ENCODE measurements at places on chromosomes 7 and 10.

- no peak for DNase-seq
Measured at GRCh38 chr7:871900-872537, 4.3 kb upstream of the GET4 start.

GRCh38 chr7:124413029-124413428, 352.6 kb downstream of the GPR37 start:
- DNase-seq, result no peak

- DNase-seq, result no peak
Measured at GRCh38 chr7:1101563-1102431, 13.9 kb downstream of the GPER1 start.

- peak; percentile 87 for DNase-seq
Measured at GRCh38 chr10:86755740-86756510, 494 bp upstream of the BMPR1A start.

DNA sequence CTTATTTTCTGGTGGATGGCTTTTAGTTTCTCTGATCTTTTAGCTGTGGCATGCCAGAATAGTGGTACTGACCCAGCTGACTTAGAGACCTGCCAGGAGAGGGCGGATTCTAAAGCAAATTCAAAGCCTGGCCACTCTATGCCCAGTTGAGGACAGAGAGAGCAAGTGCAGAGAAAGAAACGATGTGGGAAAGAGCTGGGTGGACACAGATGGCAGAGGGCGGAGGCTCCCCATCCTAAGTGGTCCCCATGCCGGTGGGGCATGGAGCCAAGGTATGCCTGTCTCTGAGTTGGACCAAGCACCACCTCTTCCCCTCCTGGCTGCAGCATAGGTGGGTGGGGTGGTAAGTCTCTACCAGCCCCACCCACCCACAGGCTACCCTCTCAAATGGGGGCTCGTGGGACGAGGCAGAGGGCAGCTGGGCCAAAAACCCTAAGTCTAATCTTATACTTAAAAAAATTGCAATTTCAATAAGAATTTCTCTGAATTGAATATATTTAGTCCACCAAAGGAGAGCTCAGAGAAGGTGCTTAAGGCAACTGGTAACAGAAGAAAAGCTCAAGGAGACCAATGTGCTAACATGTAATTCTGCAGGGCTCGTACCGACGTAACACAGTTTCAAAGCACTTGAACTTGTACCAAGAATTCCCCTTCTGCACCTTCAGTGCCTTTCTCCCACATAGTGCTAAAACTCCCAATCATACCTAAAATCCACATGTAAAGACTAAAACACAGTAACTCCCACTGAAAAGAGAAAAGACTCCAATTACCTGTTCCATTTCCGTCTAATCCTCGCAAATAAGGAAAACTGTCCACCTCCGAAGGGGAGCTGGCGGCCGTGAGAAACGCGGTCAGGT, 85.7 kb upstream of the NMT2 start:
- DNase-seq, result no peak

- peak; percentile 27 for DNase-seq
Measured at GRCh38 chr10:13340626-13341376, 7.3 kb downstream of the SEPHS1 start.

- DNase-seq, result no peak
Measured at GRCh38 chr10:118805146-118805545, 50.4 kb upstream of the CACUL1 start.

DNA sequence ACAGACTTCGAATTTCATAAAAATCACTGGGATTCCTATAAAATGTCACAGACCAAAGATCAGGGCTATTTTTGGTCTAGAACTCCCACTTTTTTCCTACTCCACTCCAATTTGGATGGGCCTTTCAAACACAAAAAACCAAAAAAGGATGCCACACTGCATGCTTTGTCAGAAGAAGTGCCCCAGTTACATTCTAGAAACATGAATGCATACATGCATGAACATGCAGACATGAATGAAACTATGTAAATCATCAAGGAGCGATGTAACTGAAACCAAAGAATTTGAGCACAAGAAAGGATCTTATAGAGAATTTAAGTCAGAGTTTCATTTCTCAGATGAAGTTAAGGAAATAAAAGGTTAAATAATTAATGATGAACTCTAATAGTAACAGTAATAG, 31.8 kb upstream of the FAM133B start:
- no peak for DNase-seq

DNA sequence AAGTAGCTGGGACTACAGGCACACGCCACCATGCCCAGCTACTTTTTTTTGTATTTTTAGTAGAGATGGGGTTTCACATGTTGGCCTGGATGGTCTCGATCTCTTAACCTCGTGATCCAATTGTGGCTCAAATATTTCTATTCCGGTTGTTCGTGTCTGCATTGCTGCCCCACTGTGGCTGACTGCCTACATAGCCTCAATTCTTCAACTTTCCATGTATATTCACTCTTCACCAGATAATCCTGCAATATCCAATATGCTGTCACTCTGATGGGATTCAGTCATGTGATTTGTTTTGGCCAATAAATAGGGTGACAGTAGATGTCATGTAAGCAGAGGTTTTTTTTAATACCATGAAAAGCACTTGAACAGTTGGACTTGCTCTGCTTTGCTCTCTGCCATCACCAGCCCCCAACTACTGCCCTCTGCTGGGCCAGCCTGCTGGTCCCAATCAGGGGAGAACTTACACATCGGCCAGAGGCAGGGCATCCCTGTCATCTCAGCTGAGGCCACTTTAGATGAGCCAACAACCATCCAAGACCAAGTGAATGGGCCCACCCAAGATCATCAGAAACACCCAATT, 56.7 kb downstream of the NSUN6 start:
- DNase-seq, result peak; percentile 11

DNA sequence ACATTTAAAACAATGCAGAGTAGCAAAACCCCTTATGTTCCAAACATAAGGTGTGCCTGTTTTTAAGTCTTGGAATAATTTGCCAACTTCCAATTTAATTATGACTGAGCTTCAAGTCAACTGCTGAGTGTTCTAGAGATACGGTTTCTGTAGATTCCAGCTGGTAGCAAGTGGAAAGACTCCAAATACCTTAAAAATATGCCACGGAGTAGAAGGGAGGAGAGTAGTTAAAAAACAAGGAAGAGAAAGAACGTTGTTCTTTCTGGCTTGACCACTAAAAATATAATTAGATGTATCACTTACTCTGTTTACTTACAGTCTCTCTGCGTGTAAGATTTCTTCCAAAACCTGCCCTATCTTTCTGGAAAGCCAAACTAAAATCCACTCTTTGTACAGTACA, 24.5 kb upstream of the ABLIM1 start:
- no peak for DNase-seq

DNA sequence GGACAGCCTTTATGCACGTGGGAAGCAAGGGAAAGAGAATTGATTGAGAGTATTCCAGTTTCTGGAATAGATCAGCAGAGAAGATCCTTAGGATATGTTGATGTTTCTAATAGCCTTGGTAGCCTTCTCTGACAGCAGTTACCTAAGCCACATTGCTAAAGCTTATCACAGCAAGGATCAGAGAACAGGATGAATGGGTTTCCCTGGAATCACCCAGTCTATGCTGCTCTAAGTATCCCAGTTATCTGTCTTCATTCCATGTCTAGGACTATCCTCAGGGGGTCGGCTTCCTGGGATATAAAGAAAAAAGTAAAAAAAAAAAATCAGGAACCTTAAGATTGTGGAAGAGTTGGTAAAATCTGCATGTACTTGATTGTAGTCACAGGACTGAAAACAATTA, 352.0 kb upstream of the AKR1E2 start:
- no peak for DNase-seq

DNA sequence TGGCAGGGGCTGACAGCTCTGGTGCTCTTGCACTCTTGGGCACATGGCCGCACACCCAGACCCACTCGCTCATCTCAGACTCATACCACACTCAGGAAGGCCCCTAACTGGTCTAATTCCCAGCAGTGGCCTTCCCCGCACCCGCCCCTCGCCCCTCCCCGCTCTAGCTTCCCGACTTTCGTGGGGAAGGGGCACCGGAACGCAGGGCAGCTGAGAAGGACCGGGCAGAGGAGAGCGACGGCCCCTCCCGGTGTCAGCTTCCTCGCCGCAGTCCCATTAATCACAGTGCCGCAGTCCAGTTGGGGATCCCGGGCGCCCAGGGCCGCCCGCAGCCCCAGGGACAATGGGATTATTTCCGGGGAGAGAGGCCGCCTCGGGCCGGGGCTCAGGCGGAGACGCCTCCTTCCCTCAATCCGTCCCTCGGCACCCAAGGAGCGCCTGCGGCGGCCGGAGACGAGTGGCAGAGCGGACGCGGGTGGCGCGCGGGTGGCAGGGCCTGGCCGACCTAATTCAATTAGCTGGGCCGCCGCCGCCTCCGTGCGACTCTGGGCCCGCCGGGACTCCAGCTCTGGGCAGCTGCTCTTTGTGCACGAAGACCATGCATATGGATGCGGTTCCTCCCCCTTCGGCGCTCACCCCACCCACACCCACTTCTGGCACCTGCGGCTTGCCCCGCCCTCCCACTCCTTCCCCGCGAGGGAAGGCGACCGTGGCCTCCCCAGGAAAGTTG, 7.8 kb upstream of the TLX1 start:
- DNase-seq, result no peak

DNA sequence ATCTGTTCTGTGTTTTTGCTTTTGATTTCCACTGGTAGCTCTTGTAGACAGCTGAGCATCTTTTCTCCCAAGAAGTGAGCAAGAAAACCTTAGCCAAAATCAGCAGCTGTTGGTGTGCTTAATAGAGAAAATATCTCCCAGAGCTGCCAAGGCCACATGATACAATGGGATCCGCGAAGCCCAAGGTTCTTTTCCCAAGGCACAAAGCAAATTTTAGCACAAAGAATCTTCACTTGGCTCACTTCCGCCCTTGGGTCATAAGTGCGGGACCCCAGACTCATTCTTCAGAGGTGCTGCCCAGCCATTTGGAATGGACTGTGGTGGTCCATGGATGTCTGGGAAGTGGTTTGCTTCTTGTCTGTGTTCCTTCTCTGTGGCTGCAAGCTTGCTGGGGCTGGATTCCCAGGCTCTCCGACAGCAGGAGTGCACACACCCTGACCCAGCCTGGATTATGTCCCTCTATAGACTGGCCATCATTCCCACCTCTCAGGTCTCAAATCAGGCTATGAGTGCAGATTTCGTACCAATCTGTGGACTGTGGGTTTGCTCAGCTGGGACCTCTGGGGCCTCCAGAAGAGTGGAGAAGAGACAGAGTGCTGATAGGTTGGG, 93.0 kb upstream of the TMEM72 start:
- DNase-seq, result no peak

DNA sequence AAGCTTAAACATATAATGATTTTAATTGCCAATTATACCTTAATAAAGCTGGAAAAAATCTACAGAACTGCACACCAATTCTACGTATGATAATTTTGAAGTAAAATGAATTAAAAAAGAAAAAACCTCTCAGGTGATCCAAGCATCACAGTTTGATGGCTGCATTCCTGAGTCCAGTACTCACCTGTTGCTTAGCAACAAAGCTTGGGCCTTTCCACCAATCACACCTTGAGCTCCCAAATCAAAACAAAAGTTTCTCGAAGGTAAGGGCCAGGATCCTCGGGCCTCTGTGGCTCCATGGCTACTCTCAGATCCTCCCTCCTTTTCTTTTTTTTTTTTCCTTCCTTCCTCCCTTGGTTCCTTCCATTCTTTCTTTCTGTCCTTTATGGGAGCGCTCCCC, 137.2 kb upstream of the PCBD1 start:
- DNase-seq, result no peak

- no peak for DNase-seq
Measured at GRCh38 chr10:534047-534566, 155.4 kb downstream of the DIP2C start.

DNA sequence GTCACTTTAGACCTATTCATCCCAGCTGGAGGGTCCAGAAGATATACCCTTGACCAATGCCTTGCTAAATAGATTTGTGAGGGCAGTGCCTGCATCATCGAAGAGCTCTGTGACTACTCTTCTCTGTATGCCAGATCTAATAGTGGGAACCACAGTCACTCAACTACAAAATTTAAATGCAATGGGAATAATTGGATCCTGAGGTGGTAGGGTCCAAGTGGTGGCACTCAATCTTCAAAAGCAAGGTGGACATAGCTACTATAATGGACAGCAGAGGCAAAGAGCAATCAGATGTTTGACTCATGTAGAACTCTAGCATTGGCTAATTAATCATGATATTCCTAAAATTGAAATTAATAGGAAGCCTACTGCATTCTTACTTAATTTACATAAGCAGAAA, 554.3 kb upstream of the GRM3 start:
- no peak for DNase-seq

GRCh38 chr7:27130540-27131389, at the start of gene HOXA4:
TSS of gene HOXA4 (minus strand) at chr7:27130757. CDS start at chr7:27130733, 24 bp downstream.
- peak; percentile 72 for DNase-seq

DNA sequence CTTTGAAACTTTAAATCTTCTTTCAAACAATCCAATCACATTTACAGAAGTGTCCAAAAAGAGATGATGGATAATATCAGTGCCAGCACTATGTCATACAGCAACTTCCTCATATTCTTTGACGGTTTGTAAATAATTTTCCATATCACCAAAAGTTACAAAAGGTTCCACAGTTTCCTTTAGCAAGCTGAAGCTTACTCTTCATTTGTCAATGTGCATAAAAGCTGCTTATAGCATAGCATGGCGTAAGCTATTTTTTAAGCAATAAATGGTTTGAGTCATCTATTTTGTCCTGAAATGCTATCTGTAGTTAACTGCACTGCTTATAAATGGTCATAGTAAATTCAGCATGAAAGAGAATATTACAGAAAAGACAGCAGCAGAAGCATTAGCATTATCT, 95.1 kb downstream of the ETV1 start:
- no peak for DNase-seq

- DNase-seq, result no peak
Measured at GRCh38 chr10:64283621-64284020, 762.4 kb downstream of the REEP3 start.

DNA sequence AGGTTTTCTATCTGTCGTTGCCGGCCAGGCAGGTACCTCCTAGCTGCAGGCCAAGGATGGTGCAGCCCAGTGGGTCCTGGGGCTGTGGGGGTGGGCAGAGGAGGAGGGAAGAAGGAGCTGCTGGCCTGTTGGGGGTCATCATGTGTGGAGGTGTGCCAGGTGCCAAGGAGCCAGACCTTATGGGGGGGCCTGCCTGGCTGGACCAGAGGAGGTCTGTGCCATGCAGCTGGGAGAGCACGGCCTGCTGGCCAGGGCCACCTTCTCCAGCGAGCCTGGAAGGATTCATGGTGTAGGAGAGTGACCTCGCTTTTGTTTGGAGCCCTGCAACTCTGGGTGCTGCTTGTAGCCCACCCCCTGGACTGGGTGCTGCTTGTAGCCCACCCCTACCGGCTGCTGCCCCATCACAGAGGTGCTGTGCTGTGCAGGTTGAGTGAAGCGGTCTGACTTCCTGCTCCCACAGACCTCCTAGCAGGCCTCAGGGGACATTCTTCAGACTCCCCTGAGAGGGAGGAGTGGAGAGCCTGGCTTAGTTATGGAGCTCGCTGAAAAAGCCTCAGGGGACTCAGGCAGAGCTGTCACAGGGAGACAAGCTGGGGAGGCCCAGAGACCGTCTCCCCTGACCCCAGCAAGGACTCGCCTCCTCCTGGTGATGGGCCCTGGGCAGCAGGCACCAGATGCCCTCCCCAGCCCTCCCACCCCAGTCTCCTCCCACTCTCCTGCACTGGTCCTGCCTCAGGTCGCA, 67.7 kb upstream of the AQP1 start:
- DNase-seq, result no peak

- no peak for DNase-seq
Measured at GRCh38 chr10:6197321-6197720, 5.4 kb upstream of the PFKFB3 start.

- DNase-seq, result no peak
Measured at GRCh38 chr7:4079956-4080355, 602.1 kb upstream of the FOXK1 start.

- no peak for DNase-seq
Measured at GRCh38 chr10:119495545-119495944, 47.0 kb downstream of the RGS10 start.

Data from stimulated activated CD4-positive, alpha-beta T cell treated with anti-CD3 and anti-CD28 coated beads, Interleukin-2, amount 100 ng/mL, for 24 hours (primary cell).